NK-92 treated with Interleukin-12 subunit alpha and Interleukin-12 subunit beta, amount 100 ng/mL, for 24 hours (cell line): ENCODE measurements at places on chromosomes 12 and 14.

GRCh38 chr14:58571769-58572472 is 65.8 kb upstream of the DACT1 start:
- DNase-seq: no peak

GRCh38 chr14:100786131-100786530 is 39.8 kb upstream of the MEG3 start:
- no peak for DNase-seq

- no peak for DNase-seq
Observed at GRCh38 chr12:56818629-56819028, 55.5 kb downstream of the HSD17B6 start.

DNA sequence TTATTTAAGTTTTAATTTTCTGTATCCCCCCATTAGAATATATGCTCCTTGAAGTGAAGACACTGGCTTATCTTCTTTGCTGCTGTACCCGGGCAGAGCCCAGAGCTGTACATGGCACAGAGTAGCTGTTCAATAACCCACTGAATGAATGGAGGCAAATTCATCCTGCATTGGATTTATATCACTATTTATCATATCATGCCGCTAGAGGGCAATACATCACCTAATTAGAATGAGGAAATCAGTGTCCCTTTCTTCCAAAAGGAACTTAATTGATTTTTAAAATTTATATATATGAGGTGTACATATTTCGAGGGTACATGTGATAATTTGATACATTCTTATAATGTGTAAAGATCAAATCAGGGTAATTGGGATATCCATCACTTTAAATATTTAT is 89.2 kb upstream of the TMEM260 start:
- no peak for DNase-seq

DNA sequence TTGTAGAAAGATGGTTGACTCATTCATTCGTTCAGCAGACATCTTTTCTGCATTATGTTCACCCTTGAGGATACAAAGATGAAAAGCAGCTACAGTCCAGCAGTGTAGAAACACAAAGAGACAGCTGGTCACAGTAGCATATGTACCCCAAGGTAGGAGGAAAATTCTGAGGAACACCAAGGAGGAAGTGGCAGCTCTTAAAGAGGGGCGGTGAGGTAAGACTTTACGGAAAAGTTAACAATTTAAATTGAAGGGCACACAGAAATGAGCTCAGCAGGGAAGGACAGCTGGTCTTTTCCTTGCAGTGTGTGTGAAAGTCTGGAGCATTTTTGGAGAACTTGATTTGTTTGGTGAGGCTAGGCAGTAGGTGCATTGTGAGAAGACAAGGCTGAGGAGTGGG is 3.5 kb downstream of the SLC35E3 start:
- no peak for DNase-seq

GRCh38 chr14:83217492-83217891 is 1683.8 kb upstream of the SEL1L start:
- no peak for DNase-seq

GRCh38 chr12:130880411-130880885 is 8.6 kb downstream of the RAN start:
- DNase-seq: no peak

GRCh38 chr12:117466677-117467362 is 105.4 kb upstream of the NOS1 start:
- DNase-seq: no peak

DNA sequence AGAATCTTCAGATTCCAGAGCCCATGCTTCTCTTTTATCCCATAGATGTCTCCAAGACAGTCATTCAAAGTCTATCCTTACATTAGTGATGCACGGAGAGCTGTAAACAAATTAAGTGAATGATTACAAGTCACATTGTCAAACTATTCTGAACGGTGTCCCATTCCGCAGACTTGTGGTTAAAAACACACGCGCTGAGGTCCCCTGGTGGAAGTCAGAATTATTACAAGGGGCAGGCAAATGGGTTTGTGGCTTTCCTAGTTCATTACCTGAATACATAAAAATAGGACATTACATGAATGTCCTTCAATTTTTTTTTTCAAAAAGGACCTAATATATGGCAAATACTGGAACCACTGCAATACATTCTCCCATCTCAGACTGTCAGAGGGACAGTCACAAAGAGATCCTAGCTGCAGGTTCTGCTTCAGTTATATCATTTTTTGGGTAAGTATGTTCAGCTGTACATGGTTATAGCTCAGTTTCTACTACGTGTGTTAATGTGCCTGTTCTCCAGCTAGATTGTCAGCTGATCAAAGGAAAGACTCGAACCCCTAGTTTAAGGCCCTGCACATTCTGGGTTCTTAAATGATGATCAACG is 53.1 kb upstream of the STON2 start:
- DNase-seq: peak; percentile 19

GRCh38 chr14:69769623-69770022 is 2.7 kb downstream of the SRSF5 start:
- no peak for DNase-seq

GRCh38 chr12:133203344-133204263 is 22.3 kb downstream of the ZNF268 start:
- DNase-seq: no peak

GRCh38 chr14:103028161-103028767 is 29.1 kb downstream of the CDC42BPB start:
- DNase-seq: no peak
